SK-N-SH (cell line): ENCODE measurements at places on chromosomes 7 and 10. TPM values are rescaled to one million over a fixed set of nuclear protein-coding genes. Genes with fewer than 3 reads are reported as not detected.

IFIT2 gene
- 0.99 and 1.2 TPM in 2 replicates for polyA plus RNA-seq

GRCh38 chr10:28663576-28664368 lies 13.5 kb upstream of the BAMBI start:
- H3K36me3 ChIP-seq: no peaks in the 10 kb centered on the region
- DNase-seq: peak; percentile 82
- no peaks in the 10 kb centered on the region for H3K4me1 ChIP-seq
- 0 out of 2 replicates have a peak, but pooled peaks cover 9% of the 10 kb centered on the region for H3K27me3 ChIP-seq

GRCh38 chr10:8045726-8046494 lies 8.6 kb upstream of the GATA3 start:
- peak overlapping the region; percentile 96; the same call in 1 of the 2 replicates for H3K27ac ChIP-seq
- peaks cover 18% of the 10 kb centered on the region; the same call in 1 of the 2 replicates for H3K4me1 ChIP-seq
- H3K27me3 ChIP-seq: no peaks in the 10 kb centered on the region
- peak; percentile 61 for DNase-seq

DNA sequence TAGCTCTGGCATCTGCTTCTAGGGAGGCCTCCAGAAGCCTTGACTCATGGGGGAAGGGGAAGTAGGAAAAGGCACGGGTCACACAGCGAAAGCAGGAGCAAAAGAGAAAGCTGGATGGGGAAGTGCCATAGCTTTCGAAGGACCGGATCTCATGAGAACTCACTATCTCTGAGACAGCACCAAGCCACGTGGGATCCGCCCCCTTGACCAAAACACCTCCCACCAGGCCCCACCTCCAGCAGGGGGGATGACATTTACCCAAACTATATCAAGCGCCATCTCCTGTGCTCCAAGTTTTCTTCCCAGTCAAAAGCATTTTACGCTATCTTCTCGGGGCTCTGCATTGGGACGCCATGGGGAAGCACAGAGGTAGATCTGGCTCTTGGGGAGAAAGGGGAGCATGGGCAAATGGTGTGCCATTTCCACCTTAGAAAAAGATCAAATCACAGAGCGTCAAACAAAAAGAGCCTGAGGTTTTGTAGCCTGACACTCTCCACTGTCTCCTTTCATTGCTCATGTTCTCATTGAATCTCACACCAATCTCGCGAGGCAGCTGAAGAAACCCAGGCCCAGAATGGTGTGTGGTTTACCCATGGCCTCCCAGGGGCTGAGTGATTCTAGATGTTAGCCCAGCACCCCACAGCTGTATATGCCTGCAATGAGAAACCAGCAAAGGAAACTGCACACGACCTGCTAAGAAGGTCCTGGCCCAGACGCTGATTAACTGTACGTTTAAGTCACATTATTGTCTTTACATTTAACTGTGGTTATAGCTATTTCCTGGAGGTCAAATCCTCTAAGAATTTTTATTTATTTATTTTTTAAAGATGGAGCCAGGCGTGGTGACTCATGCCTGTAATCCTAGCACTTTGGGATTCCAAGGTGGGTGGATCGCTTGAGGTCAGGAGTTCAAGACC lies 8.1 kb upstream of the OLAH start:
- H3K27ac ChIP-seq: no peak overlapping the region
- DNase-seq: no peak
- no peaks in the 10 kb centered on the region for H3K27me3 ChIP-seq
- H3K4me3 ChIP-seq: no peak overlapping the region
- no peaks in the 10 kb centered on the region for H3K4me1 ChIP-seq

FZD8 gene
- 1.4 TPM in 2 replicates for polyA plus RNA-seq

GRCh38 chr10:51422311-51423120 lies 276.9 kb downstream of the CSTF2T start:
- no peaks in the 10 kb centered on the region for H3K27me3 ChIP-seq
- peak; percentile 21 for DNase-seq
- no peaks in the 10 kb centered on the region for H3K4me1 ChIP-seq

- no peak overlapping the region for H3K27ac ChIP-seq
- H3K27me3 ChIP-seq: no peaks in the 10 kb centered on the region
- H3K4me1 ChIP-seq: no peaks in the 10 kb centered on the region; the same call in 1 of the 2 replicates
Measured at GRCh38 chr7:106868364-106868763, 3.3 kb downstream of the PIK3CG start.

C7orf57 gene
- polyA plus RNA-seq: 0.41 and 0.71 TPM in 2 replicates

GRCh38 chr10:59654007-59654406 lies 55.6 kb downstream of the SLC16A9 start:
- no peak overlapping the region for H3K4me3 ChIP-seq
- no peaks in the 10 kb centered on the region for H3K27me3 ChIP-seq
- DNase-seq: no peak
- no peaks in the 10 kb centered on the region; the same call in 1 of the 2 replicates for H3K4me1 ChIP-seq
- no peak overlapping the region for H3K27ac ChIP-seq

NPC1L1 gene
- polyA plus RNA-seq: 0.03 TPM in 1 of 2 replicates, not detected in the other

- H3K36me3 ChIP-seq: no peaks in the 10 kb centered on the region
- no peak overlapping the region for H3K27ac ChIP-seq
- H3K27me3 ChIP-seq: no peaks in the 10 kb centered on the region
- no peak for DNase-seq
- no peaks in the 10 kb centered on the region for H3K4me1 ChIP-seq
- H3K4me3 ChIP-seq: no peak overlapping the region
Measured at GRCh38 chr7:13751766-13752165, 237.7 kb downstream of the ETV1 start.

DNA sequence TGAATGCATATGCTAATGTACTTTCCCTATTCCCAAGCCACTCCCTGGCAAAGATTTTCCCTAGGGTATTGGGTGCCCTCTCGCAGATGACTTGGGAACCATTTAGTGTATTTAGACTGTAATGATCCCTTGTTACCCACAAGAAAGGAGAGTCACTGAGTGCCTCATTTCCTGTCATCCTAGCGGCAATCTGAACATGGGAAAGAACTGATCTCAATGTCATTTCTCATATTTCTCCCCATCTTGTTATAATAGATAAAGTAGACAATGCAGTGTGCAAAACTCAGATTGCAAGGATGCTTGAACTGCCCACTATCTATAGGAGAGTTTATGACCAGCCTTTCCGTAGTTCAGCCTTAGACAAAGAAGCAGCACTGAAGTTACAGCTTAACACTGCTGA lies 123.3 kb downstream of the MICU1 start:
- H3K4me3 ChIP-seq: no peak overlapping the region
- no peak for DNase-seq
- no peaks in the 10 kb centered on the region for H3K4me1 ChIP-seq
- no peaks in the 10 kb centered on the region for H3K27me3 ChIP-seq

GRCh38 chr7:151607464-151607867 lies 87.8 kb upstream of the RHEB start:
- DNase-seq: no peak
- no peak overlapping the region for H3K27ac ChIP-seq
- H3K27me3 ChIP-seq: no peaks in the 10 kb centered on the region
